ENCODE measurements at places on chromosomes 6 and 20.

- DNase-seq = no peak
These were observed 72.4 kb upstream of the KIF25 start for GRCh38 chr6:167925026-167925425.

DNA sequence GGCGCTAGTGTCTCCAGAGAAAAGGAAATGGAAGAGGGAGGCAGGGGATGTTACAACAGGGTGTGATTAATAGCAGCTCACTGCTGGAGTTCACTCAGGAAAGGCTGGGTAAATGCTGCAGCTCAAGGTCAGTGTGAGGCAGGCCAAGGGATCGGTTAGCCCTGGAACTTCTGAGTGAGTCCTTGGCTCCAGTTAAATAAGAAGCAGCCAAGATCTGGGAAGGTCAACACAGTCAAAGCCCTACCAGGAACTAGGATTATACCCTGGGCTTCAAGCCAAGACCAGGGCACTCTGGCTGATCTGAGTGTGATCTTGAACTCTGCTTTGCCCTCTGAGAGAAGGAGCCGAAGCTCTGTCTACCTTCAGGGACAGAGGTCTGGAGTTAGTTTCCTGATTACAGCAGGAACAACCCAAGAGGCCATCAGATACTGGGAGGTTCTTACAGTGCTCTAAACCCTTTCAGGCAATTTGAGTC, 44.3 kb downstream of the TPD52L1 start:
- DNase-seq = no peak

DNA sequence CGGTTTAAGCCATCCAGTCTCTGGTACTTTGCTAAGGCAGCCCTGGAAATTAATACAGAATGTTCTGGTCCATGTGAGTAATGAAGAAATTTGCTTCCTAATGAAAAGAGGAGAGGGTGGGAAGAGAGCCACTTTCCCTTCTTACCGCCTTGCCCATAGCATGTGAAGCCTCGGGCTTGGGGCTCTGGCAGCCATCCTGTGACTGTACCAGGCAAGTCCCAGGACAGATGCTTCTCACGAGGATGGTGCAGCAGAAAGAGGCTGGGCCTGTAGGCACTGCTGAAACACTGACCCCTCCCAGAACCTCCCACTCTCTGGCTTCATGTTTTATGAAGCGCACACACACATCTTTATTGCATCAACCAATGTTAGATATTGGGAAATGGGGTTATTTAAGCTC, 74.8 kb downstream of the IYD start:
- no peak for DNase-seq

DNA sequence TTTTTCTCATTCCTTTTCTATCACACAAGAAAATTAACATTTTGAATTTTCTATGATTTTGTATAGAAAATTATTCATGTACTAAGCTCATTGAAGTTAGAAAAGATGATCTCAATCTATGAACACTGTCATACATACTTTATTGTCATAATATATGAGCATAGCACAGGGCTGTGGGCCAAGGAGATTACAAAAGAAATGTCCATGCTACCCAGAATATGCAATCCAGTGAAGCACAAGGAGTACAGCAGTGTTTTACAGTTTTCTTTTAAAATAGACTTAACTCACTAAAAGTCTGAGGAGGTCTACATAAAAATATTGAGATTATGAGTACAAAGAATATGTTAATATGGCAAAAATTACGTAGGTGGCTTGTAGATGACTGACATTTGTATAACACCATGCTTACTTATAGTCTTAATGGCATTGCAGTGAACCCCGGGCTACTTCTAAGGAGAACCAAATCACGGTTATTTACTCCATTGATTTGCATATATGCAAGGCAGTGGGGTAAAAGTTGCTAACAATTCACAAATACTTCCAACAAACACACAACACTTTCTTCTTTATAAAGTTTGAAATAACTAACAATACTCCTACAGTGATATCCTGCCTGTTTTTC, 257.1 kb downstream of the BCKDHB start:
- no peak for DNase-seq

DNA sequence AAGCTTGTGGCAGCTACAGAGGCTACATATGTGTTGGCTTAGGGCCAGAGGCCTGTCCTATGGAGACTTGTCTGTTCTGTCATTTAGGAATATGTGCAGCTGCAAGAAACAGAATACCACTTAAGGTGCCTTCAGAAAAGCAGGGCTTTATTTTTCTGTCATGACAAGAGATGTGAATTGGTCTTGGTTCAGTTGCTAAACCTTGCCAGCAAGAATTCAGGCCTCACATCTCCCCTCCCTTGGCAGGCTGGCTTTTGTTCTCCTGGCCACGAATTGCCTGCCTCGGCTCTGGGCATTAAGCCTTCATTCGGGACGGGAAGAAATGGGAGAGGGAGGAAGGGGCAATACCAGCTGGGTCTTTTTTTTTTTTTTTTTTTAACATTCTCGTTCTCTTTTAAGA, 82.4 kb upstream of the TGM3 start:
- DNase-seq = no peak

GRCh38 chr6:141134723-141135122, 998.0 kb upstream of the GJE1 start:
- no peak for DNase-seq

DNA sequence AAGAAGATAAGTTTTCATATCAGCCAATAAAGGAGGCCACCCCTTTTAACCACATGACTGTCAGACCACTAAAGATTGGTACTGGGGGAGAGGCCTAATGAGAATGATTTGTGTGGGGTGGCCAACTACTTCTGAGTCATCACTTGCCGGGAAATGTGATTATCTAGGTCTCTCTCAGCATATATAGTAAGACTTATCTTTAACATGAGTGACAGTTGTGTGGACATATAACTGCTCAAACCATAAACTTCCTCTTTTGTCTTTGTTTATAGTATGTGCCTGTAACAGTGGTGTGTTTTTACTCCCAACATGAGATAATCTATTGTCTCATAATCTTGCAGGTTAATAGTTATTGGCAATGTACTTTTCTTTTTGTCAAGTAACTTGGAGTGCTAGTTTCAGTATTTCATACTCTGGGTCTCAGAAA, 312.4 kb downstream of the CDKAL1 start:
- no peak for DNase-seq

DNA sequence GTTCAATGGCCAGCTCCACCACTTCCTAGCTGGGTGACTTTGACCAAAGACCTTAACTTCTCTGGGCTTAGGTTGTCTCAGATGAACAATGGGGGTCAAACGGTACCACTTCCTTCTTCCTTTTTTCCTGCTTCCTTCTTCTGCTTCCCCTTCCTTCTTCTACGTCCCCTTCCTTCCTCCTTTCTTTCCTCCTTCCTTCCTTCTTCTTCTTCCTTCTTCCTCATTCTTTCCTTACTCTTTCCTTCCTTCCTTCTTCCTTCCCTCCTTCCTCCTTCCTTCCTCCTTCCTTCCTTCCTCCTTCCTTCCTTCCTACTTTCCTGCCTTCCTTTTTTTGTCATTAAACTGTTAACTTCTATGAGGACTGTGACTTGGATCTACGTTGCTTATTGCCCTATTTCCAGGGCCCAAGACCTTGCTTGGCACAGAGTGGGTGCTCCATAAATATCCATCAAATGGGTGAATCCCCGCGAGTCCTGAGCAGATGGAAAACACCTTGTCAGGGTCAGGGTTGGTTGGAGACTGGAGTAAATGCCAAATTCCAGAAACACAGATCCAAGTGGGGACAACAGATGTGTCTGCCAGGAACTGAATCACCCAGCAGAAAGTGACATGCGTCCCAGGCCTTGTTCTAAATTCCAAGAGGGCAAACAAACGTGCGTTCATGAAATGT, 243.3 kb downstream of the PREX1 start:
- no peak for DNase-seq

DNA sequence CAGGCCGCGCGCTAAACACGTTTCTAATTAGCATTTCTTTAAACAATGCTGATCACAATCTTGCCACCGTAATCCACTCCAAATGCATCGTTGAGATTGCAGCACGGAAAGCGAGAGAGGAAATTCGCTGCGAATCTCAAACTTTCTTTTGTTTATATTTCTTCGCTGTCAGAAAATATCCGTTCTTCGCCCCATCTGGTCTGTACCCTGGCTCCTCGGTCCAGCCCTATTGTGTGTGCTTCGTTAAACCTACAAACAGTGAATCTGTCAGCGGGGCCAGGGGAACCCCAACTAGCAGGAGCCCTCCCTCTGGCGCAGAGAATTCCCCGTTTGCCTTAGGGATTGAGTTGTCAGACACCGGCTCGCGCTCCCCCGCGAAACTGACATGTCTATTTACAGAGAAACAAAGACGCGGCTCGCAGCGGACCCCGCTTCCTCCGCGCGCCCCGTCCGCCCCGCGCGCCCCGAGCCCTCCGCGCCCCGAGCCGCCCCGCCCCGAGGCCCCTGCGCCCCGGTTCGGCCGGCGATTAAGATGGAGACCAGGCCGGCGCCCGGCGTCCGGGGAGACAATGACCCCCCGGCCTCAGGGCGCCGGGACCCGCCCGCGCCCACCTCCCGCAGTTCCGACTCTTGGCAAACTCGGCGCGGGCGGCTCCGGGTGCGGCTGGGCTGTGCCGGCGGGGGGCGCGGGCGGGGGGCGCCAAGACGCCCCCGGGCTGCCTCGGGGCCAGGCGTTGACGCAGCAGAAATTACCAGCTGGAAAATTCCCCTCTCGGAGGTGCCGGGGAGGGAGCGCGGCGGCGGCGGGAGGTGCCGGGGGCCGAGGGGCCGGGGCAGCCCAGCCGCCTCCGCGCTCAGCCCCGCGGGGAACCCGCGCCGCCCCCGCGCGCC, 874 bp downstream of the ZBTB46 start:
- DNase-seq = no peak

GRCh38 chr6:13885601-13886000, 39.2 kb upstream of the RNF182 start:
- no peak for DNase-seq

DNA sequence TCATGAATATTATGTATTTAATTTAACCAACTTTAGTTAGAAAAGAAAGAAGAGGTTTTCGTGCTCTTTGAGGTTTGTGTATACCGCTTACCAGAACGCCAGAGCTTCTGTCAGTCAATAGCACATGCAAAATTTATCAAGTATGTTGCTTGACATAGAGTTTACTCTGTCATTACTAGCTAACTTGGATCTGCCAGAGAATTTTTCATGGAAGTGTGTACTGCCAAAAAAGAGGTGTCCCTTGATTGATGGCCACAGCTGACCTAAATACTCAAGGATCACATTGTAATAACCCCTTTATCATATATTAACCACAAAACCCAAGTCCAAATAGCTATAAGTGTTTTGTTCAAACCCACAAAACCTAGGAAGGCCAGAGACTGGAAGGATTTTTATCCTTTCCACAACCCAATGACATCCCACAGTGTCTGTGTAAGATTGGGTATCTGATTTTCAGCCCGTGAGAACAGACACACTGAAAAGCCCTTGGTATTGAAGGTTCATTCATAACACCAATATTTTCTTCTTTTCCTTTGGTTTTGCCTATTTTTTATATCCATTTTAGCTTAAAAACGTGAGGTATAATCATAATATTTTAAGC, 194.0 kb upstream of the EYA4 start:
- no peak for DNase-seq

DNA sequence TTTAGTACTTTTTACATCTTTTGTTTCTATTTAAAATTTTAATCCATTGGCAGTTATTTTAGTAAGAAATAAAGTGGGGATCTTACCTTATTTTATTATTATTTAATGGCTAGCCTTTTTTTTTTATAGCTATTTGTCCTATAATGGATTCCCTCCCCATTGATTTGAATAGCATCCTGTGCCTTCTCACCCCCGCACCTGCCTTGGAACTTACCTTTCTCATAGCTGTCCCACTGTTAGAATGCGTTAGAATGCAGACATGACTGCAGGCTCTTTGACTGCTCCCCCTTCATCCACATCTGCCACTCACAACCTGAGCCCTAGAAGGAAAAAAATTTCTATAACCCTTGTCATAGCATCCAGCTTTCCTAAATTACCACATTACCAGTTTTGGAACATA, 9.1 kb downstream of the PKIB start:
- no peak for DNase-seq

DNA sequence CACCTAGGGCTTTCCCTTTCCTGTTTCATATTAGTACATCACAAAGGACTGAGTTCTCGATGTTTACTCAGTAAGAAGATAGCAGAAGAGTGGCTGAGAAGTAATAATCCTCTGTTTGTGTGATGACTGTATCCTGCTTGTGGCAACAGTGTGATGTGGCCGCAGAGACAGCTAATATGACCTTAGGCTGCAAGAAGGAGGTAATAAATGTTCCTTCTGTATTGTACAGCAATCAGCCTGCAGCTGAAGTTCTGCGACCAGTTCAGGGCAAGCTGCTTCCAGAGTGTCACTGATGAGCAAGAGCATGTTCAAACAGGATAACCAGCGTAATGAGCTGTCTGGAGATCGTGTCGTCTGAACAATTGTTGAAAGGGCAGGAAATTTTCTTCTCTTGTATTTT, 70.9 kb downstream of the OPN5 start:
- DNase-seq = no peak

GRCh38 chr6:28269492-28269891, 2.5 kb downstream of the ZSCAN26 start:
- no peak for DNase-seq

DNA sequence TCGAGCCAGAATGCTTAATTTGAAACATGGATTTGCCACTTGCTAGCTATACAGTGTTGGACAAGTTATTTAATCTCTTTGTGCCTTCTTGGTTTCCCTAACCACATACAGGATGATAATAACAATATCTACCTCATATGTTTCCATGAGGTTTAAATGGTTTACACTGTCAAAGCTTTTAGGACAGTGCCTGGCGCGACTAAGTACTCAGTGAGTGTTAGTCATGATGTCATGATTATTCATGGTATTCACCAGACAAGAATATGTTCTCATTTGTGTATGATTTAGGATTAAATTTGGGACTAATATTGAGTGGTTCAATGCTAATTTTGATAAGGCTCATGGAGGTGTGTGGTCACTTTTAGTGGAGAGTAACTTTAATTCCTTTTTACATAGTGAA, 167.4 kb downstream of the EYA4 start:
- no peak for DNase-seq

DNA sequence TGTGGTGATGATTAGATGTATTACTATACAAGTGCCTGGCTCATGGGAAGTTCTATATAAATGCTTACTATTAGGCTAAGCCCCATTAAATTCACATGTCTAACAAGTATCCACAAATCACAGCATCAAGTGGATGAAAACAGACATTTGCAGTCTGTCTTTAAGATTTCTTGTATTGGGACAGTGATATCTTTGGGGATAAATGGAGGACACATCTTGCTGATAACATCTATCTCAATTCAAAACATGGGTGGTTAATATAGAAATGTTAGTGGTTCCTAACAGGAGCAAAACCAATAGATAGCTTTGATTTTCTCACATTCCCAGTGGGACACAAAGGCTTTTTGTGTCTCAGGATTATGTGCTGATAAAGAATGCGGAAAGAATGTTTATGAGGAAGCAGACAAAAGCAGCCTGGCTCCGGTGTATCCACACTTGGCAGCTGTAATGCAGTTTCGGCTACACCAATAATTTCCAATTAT, 29.3 kb downstream of the PTPRK start:
- DNase-seq = no peak

GRCh38 chr20:3846378-3846739, 275 bp upstream of the MAVS start:
- DNase-seq = no peak

GRCh38 chr6:51261691-51262090, 443.0 kb downstream of the TFAP2B start:
- DNase-seq = no peak

GRCh38 chr6:131059486-131059885, 3.6 kb downstream of the EPB41L2 start:
- no peak for DNase-seq

GRCh38 chr20:21528870-21529269, 15.0 kb upstream of the NKX2-2 start:
- no peak for DNase-seq

- DNase-seq = no peak
These were observed 33.2 kb downstream of the CDH22 start for GRCh38 chr20:46275091-46275490.

- DNase-seq = no peak
These were observed 41.8 kb downstream of the RBM38 start for GRCh38 chr20:57432862-57433491.
